NCI-H2029 (cell line): ENCODE measurements at places on chromosomes 4 and X.

DNA sequence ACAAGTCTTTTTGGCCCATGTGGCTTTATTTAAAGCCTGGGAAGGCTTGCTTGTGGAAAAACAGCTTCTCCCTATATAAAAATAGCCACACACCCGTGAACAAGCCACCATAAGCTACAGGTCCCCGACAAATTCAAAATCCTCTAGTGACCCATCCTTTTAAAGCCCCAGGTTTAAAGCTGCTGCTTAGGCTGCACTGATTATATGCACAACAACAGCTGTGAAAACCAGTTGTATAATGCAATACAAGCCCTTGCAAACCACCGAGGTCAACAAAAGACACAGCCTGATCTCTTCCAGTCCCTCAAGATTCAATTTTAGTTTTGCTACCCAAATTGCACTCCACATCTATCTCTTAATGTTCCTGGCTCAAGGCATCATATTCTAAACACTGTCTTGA, 186.0 kb upstream of the WDFY3 start:
- DNase-seq: no peak

DNA sequence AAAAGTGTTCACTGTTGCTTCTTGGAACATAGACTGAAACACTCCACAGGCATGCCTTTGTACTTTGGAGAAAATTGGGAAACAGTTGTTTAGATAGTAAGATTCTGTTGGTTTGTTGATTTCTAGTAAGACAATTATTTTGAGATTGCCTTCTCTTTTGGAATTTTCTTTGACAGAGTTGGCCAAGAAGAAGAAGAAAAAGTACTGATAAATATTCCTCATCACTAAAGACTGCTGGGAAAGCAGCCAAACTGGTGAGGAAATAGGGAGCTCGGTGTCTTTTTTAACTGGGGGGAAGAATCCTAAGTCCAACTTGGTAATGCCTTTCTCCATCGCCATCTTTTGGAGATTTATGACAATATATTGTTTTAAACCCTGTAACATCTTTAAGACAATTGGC, 370.7 kb downstream of the GPAT3 start:
- DNase-seq: no peak

GRCh38 chrX:79161655-79162054, 17.2 kb downstream of the GPR174 start:
- DNase-seq: no peak

DNA sequence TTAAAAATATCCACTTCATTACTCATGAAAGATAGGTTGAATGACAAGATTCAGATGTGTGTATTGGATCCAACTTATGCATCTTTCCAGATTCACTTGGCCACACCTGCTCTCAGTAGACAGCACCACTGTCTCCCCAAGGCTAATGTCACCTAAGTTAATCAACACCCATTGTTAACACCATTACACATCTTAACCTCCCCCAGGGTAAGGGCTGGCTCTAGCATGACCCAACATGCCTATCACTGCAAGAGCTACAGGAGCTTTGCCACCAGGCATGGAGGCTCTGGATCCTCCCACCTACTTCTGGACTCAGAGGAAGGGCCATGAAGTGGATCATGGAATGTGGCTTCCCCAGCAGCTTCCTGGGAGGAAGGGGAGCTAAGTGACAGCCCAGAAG, 32.8 kb upstream of the LSM6 start:
- DNase-seq: no peak

- DNase-seq: no peak
Observed at GRCh38 chr4:147717878-147718277, 14.0 kb upstream of the ARHGAP10 start.

DNA sequence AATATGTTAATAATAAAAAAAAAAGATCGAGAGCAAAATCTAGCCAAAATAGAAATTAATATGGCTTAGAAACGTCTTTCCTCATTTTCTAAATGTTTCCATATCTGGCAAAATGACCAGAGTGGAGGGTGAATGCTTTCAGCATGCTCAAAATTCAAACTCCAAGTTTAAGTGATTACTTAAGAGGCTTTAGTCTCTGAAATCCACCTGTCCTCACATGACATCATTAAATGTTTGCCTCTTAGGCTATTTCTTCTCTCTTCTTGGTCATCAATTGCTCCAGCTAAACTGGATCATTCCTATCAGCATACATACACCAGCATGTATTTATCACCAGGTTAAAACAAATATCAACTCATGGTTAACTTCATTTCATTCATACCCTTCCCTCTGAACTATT, 54.5 kb upstream of the ATXN3L start:
- no peak for DNase-seq

DNA sequence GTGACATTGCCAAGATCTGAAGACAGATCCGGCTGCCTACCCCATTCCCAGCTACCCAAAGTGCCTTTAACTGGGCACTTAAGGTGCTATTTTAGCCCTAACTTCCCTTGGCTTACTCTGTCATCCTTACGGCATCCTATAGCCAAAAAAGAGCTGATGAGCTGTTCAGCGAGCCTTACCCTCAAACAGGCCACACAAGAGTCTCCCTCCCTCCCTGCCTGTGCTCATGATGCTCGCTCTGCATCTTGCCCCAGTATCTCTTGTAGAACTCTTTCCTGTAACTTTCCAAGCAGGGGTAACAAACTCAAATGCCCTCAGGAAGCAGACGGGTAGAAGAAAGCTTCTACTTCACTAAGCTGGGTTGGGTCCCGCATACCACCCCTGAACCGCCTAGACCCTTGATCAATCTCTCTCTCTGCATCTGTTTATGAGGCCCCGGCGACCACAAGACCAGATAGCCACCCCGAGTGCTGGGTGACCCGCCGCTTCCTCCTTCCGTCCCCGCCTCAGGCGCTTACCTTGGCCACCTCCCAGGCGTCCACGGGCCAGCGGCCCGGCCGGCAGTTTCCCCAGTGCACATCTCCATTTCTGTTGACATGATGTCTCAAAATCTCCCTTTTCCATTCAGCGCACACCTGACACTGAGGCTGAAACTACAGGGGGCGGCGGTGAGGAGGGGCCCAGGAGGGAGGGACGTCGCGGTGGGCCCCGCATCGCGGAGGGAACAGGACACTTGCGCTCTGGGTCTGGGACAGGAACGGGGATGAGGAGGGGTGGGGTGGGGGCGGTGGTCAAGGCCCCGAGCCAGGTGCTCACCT, 663 bp downstream of the CXorf38 start:
- no peak for DNase-seq

DNA sequence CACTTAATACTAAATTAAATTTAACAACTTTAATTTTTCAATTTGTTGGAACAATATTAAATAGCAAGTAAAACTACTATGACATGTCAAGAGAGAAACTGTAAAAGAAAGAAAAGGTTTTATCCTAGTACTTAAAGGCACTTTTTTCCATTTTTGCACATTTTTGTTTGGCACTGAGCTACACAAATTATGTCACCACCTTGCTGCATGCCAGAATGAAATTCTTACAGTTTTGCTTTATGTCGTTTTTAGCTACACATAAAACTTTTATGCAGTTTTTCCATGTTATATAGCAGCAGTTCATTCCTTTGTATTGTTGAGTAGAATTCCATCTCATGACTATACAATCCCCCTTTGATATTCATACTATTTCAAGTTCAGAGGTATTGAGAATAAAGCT, 99.1 kb upstream of the RXFP1 start:
- no peak for DNase-seq

DNA sequence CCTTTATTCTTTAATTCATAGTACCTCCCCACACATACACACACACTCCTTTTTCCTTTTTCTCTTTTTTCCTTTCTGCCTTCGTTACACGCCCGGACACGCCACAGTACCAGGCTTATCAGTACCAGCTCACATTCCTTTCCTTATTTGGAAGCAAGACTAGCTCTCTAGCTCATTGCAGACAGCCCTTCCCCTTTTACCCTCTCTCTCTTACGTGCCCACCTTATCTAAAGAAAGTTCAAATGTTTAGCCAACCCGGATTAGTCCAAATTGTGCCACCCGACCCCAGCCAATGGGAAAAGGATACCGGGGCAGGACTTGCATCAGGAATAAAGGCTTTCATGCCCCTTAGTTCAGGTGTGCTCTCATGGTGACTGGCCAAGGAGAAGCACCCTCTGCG, 194.7 kb upstream of the VCX3A start:
- DNase-seq: no peak

DNA sequence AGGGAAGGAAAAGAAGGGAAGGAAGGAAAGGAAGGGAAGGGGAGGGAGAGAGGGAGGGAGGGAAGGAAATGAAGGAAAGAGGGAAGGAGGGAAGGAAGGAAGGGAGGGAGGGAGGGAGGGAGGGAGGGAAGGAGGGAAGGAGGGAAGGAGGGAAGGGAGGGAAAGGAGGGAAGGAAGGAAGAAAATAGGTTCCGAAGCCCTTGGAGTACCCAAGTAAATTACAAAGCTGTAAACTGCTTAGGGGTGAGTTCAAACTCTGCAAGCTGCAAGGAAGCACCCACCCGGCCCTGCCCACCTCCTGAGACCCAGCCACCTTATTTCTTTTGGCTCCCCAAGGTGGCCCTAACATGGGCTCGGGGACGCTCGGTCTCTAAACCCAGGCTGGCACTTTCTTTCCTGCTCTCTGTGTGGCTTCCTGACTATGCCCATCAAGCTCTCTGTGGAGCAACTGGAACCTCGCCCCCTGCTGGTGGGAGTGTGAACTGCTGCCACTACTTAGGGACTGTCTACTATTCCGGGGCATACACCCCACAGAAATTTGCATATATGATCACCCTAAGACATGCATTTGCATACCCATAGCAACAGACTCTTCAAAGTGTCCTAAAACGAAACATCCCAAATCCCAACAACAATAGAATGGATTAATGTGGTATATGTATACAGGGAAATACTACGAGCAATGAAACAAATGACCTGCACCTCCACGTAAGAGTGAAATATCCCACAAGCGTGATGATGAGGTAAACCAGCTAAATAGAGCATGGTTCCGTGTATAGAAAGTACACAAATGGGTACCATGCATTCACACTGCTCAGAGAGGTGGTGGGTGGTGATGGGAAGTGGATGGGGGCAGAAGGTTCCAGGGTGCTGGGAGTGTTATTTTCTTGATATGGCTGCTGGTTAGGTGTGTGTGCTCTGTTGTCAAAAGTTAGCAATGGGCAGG, 151.7 kb upstream of the TBL1X start:
- DNase-seq: no peak

- DNase-seq: no peak
Observed at GRCh38 chrX:80578517-80579105, 158.4 kb downstream of the TENT5D start.

- no peak for DNase-seq
Observed at GRCh38 chr4:176323511-176324160, 3.9 kb downstream of the SPCS3 start.
